ENCODE measurements at places on chromosomes 1 and 21.

GRCh38 chr1:12657060-12657884 lies 13.4 kb downstream of the AADACL4 start:
- DNase-seq: no peak

GRCh38 chr21:20443558-20444155 lies 554.6 kb upstream of the NCAM2 start:
- no peak for DNase-seq

- no peak for DNase-seq
Observed at GRCh38 chr1:241654019-241654418, 1.9 kb downstream of the WDR64 start.

GRCh38 chr1:167663002-167663772 lies 33.2 kb downstream of the RCSD1 start:
- DNase-seq: no peak

- no peak for DNase-seq
Observed at GRCh38 chr1:235843461-235843961, 23.2 kb downstream of the LYST start.

GRCh38 chr1:205993068-205993467 lies 10.1 kb downstream of the RAB7B start:
- DNase-seq: no peak

- DNase-seq: no peak
Observed at GRCh38 chr1:30762152-30762929, 4.8 kb upstream of the LAPTM5 start.

GRCh38 chr1:204576422-204576821 lies 60.2 kb downstream of the MDM4 start:
- DNase-seq: no peak

GRCh38 chr1:11645670-11646265 lies 8.5 kb downstream of the FBXO2 start:
- DNase-seq: no peak

GRCh38 chr1:225482421-225482950 lies 54.6 kb upstream of the LBR start:
- no peak for DNase-seq

All from thoracic aorta (tissue), 2 donors.